Stimulated activated CD4-positive, alpha-beta T cell treated with anti-CD3 and anti-CD28 coated beads, Interleukin-4, amount 100 ng/mL, for 1 hour (primary cell): ENCODE measurements at places on chromosomes 5 and 9.

DNA sequence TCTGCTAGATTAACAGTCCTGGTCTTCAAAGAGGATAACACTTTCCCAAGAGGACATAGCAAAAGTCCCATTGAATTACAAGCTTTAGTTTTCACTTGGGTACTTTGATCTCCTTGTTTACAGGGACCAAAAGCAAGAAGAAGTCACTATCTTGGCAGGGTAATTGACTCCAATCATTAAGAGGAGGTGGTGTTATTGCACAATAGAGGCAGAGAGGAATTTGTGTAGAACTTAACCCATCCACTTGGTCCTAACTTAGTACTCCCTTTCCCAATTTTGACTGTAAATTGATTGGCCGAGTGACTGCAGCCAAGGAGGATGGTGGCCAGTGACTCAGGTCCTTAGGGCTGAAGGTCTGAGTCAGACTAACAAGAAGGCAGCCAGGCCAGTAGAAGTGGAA, 9.3 kb upstream of the TRPC7 start:
- DNase-seq, result no peak

GRCh38 chr9:98777618-98778017, 18.7 kb downstream of the ANKS6 start:
- DNase-seq, result no peak

- no peak for DNase-seq
These were observed 139.9 kb downstream of the ZNF608 start for GRCh38 chr5:124606543-124606942.

DNA sequence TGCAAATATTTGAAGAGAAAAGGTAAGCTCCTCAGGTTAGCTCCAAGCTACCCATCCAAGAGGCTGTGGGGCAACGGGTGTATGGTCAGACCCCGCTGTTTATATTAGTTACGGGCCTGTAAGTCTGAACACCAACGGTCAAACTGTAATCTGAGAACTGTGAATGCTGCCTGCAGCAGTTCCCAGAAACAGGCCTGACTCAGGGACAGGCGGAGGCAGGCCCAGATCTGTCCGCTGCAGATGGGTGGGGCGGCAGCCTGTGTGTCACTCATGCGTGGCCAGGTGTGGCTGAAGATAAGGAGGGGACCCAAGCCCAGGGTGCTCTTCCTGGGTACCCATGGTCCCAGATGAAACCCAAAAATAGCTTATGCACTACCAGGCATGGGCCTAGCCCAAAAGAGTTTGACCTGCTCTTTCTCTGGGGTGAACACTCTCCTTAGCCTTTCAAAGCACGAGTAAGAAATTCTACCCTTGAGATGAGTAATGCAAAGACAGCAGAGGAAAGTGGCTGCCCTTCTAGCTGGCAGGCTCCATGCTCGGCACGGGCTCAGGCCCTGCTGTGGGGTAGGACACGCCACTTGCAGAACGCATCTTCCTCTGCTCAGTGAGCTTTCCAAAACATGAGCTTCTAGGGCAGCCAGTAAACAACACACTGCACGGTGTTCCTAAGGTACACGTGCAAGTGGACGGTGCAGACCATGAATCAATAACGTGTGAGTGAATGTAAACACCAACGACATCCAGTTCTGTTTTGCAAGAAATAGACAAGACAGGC, 9.1 kb downstream of the UBAC1 start:
- no peak for DNase-seq

DNA sequence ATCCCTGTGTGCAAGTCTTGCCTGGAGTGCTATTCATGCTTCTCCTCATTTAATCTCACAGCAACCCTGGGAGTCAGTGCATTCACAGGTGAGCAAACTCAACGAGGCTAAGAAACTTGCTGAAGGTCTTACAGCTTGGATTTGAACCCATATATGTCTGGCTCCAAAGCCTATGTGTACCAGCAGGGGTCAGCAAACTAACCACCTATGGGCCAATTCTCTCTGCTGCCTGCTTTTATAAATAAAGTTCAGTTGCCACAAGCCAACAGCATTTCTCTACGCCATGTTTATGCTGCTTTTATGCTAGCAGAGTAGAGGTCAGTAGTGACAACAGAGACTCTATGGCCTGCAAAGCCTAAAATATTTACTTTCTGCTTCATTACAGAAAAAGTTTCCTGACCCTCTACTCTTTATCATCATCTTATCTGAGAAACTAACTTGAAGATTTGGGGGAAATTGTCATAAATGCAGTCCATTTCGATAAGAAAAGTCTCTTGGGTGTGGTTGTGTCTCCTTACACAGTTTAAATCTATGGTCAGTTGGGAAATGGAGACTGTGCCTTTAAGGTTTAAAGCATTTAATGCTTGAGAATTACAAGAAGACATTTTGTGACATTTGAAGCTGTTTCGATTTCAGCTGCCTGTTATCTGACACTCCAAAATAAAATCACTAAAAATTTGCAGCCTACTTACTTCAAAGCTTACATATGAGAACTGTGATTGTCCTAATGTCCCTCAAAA, 137.7 kb downstream of the PRELID2 start:
- no peak for DNase-seq

- DNase-seq, result no peak
These were observed 13.1 kb upstream of the ZNF79 start for GRCh38 chr9:127411122-127411521.

DNA sequence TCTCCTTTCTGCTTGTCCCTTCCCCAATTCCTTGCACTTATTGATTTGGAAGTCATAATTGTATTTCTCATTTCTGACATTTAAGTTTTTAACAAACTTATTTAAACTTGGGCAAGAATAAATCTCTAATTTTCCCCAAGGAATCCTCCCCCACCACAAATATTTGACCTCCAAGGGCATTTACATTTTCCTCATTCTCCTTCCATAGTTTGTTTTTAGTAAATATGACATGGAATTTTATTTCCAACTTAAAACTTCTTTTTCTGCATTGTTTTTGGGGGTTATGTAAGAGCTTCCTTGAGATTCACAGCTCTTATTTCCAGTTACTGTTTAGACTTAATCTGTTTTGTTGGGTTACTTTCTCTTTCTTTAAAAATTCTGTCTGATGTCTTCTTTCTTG, 64.9 kb downstream of the ZNF618 start:
- DNase-seq, result no peak

GRCh38 chr9:78026416-78026815, 5.2 kb downstream of the GNAQ start:
- no peak for DNase-seq

DNA sequence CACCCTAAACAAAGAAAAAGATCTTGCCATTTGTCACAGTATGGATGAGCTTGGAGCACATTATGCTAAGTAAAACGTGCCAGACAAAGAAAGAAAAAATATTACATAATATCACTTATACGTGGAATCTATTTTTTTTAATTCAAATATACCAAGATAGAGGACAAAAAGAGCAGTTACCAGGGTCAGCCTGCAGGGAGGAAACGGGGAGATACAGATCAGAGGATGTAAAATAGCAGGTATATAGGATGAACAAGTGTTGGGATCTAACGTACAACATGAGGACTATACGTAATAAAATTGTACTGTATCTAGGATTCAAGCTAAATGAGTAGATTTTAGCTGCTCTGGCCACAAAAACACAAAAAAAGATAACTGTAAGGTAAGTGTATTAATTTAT, 247.5 kb downstream of the TMEM161B start:
- DNase-seq, result no peak

- no peak for DNase-seq
These were observed 13.2 kb downstream of the SEMA4D start for GRCh38 chr9:89484475-89485404.

- no peak for DNase-seq
These were observed 21.1 kb upstream of the IGFBPL1 start for GRCh38 chr9:38445154-38446043.

- no peak for DNase-seq
These were observed 149.2 kb upstream of the ANKH start for GRCh38 chr5:15020736-15021135.

DNA sequence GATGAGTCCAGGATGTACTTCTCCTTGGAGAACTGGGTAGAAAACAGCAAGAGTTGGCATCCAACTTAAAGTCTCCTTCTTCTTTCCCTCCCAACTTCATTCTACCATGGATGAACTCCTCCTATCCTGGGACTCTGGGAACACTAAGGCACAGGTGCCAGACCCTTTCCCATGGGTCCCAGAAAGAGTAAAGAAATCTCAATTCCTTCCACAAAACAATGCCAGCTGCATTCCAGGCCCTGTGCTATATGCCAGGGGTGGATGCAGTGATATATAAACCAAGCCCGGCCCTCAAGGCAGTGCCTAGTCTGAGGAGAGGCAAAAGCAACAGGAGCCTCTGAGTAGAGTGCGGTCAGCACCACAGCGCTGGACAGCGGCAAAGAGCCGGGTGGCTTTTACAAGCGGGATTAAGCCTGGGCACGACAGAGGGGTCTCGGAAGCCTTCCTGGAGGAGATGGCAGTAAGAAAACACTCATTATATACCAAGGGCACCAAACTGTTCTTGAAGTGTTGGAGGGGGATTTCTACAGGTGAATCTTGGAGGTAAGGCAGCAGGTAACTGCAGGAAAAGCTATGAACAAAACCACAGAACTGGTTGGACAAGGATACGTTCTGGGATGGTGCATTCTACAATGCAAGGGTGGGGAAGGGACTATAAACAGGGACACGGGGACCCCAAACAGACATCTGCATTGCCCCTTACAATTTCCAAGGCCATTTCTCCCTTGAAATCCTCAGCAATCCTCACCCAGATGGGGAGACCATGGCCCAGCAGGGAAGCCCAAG, 16.4 kb upstream of the TOR2A start:
- no peak for DNase-seq

- no peak for DNase-seq
These were observed 210.3 kb downstream of the FANCC start for GRCh38 chr9:95107001-95107749.

- DNase-seq, result no peak
These were observed 242.9 kb downstream of the CSNK1G3 start for GRCh38 chr5:123754908-123755307.

DNA sequence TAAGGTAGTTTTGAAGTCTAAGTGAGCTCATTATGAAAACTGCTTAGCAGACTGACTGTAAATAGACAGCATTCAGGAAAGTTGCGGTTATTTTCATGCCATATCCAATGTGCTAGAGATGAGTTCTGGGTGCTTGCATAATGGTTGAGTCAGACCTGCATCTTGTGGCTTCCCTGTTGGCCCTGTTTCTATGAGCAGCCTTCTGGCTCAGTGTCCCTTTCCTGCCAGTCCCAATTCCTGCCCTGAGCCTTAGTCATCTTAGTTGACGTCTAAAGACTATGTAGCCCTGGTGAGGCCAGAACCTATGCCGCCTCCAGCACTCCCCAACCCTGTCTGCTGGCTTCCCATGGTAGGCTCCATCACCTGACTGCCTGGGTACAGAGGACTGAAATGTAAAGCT, 76.3 kb upstream of the TNFSF8 start:
- DNase-seq, result no peak

DNA sequence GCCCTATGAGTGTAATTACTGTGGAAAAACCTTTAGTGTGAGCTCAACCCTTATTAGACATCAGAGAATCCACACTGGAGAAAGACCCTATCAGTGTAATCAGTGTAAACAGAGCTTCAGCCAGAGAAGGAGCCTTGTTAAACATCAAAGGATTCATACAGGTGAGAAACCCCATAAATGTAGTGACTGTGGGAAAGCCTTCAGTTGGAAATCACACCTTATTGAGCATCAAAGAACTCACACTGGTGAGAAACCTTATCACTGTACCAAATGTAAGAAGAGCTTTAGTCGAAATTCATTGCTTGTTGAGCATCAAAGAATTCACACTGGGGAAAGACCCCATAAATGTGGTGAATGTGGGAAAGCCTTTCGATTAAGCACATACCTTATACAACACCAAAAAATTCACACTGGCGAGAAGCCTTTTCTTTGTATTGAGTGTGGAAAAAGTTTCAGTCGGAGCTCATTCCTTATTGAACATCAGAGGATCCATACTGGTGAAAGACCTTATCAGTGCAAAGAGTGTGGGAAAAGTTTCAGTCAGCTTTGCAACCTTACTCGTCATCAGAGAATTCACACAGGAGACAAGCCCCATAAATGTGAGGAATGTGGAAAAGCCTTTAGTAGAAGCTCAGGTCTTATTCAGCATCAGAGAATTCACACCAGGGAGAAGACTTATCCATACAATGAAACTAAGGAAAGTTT, 9.9 kb downstream of the ZNF189 start:
- DNase-seq, result no peak

DNA sequence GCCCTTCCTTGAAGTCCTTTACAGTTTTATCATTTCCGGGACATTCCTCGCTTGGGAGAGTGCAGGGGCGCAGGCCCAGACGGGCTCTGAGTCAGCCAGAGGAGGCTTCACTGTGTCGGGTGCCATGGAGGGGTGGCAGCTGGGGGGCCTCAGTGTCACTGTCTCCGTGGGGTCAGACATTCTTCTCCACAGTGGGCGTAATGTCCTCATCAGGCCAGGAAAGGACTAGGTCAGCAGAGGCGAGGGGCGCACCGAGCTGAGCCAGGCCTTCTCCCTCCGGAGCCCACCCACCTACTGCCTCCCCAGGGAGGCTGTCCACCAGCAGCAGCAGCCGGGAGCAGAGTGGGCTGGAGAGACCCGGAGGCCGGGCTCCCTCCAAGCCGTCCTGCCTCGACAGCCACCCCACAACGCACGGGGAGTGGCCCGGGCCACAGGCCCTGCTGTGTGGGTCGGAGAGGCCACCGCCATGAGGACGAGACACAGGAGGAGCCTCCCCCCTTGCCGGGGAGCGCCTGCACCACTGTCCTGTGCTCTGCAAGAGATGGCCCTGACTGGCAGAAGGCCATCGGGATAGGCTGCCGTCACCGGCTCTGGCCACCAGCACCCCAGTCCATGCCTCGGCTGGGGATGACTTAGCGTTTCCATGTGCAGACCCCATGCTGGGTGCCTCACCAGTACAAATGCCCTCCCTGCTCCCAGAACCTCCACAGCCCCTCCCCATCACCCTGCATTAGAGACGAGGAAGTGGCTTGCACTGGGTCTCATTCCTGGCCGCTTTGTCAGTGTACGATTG, 26.5 kb downstream of the SARDH start:
- DNase-seq, result no peak

- no peak for DNase-seq
These were observed 79.5 kb upstream of the ZNF608 start for GRCh38 chr5:124825983-124826337.

DNA sequence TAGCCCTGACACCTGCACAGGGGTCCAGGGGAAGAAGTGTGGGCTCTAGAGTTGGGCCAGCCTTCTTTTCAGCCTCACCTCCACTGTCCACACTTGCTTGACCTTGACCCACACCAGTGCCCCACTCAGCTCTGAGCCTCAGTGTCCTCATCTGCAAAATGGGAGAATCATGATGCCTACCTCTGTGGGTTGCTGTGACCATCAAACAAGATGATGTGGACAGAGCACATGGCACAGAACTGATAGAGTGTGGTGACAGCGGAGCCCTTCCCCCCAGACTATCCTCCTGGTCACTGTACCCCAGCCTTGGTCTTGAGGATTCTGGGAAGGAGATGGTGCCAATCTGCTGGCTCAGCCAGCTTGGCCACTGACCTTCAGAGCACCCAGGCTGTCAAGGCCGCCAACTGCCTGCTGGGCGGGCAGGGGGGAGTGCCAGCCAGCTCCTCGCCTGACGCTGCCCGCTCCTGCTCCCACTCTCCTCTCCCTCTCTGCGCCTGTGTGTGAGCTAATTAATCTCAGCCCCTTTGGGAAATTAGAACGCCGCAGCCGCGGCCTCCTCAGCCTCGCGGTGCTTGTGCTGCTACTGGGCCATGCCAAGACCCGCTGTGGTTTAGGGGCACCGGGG, 16.7 kb downstream of the CXXC5 start:
- DNase-seq, result no peak

- DNase-seq, result no peak
These were observed 285.6 kb downstream of the PRR16 start for GRCh38 chr5:120749737-120750136.

GRCh38 chr5:178213003-178213461, 8.7 kb downstream of the HNRNPAB start:
- no peak for DNase-seq
